ENCODE measurements at places on chromosomes 11 and 22.

DNA sequence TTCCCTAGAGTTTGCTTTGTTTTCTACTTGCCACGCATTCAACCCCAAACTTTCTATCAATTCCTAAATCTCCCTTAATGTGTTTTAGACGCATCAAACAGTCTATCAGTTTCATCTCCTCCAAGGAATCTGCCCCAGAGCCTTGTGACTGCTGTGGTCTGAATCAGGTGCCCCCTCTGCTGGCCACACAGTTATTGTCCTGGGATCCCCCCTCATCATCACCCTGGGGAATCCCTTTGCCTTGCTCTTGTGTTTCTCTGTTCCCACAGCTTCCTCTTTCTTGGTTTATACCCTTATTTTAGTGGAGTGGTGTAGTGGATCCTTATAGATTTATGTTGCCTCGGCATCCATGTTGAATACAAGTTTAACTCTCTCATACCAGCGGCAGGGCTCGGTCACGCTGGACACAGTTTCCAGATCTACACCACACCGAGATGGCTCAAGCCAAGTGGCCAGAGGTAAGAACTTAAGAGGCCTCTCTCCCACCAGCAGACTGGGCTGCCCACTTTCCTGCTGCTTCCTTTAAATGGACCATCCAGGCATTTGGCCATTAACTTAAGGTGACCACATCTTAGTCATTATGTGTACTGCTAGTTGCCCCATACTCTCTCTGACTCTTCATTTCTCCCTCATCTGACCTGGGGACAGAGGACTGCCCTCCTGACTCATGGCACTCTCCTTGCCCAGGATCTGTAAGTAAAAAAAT lies 8.2 kb downstream of the UPB1 start:
- peak; percentile 53 for DNase-seq

- peak; percentile 60 for DNase-seq
These were observed 798 bp downstream of the AMPD3 start for GRCh38 chr11:10455637-10456487.

DNA sequence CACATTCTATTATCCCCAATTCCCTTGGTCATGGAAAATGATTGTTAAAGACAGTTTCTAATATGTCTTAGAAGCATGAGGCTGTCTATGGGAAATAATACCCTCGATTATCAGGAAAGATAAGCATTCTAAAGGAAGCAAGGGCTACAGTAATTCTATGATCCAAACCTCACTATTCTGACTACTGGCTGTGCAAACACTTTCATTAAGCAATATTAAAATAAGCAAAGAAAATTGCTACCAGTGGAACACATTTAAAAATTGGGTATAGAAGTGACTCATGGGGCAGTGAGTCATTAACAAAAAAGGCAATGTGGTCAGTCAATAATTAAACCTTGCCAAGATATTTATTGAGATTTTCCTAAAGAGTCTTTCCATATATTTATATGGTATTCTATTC lies 1415.2 kb upstream of the TENM4 start:
- no peak for DNase-seq

GRCh38 chr22:29998627-29999384 lies 81.5 kb upstream of the HORMAD2 start:
- DNase-seq: no peak

DNA sequence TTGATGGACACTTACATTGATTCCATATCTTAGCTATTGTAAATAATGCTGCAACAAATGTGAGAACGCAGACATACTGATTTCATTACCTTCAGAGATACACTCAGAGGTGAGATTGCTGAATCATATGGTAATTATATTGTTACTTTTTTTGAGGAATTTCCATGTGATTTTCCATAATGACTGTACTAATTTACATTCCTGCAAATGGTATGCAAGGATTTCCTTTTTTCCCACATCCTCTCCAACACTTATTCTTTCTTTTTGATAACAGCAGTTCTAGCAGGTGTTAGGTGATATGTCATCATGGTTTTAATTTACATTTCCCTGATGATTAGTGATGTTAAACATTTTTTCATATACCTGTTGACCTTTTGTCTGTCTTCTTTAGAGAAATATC lies 207.7 kb downstream of the C11orf87 start:
- DNase-seq: no peak

DNA sequence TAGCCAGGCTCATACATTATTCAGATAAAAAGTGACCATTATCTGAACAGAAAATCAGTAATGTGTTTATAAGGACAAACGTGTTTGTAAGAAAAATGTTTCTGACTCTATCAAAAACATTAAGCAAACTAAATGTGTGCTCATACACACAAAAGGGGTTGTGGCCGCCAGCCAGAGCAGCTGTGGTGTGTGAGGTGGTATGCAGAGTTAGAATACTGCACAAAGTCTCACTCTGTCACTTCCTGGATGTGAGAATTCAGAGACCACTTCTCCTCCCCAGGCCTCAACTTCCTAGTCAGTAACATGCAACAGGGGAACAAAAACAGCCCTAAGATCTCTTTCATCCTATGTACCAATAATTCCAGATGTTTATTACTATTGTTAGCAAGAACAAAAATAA lies 9.4 kb downstream of the OR5B21 start:
- no peak for DNase-seq
